ENCODE measurements at places on chromosomes 5 and 9.

DNA sequence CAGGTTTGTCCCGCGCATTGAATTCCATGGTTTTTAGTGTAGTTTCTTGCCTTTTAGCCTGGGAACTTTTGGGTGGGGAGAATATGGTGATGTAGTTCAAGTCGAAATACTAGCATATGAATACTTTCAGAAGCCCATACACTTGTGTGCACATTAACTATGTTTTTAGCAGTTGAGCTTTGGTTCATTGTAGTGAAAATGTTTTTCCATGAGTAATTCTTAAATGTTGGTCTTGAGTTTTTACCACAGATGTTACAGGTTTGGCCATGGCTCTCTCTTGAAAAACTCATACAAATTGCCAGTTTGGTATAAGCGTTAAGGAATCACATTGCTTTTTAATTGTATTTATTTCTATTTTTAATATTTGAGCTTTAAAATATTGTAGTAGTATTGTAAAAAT is 45.6 kb downstream of the TRIO start:
- no peak for DNase-seq

- no peak for DNase-seq
These were observed 81.7 kb upstream of the LMX1B start for GRCh38 chr9:126532019-126532462.

- DNase-seq: no peak
These were observed 140.1 kb upstream of the MOCS2 start for GRCh38 chr5:53249529-53250200.

DNA sequence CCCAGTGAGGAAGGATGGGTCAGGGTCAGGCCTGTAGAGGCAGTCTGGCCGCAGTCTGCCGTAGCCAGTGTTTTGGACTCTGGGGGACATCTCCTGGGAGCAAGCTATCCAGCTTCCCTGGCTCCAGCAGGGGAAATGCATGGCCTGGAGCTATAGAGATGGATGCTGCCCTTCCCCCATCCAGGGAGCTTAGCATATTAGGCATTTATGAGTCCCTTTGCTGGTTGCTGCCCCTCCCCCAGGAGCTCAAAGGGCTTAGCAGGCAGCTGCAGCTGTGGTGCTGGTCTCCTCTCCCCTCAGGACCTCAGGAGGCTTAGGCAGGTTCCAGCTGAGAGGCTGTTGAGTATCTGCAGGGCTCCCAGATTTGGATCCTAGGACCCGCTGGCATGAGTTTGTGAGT is 1158.7 kb downstream of the DTWD2 start:
- DNase-seq: no peak

DNA sequence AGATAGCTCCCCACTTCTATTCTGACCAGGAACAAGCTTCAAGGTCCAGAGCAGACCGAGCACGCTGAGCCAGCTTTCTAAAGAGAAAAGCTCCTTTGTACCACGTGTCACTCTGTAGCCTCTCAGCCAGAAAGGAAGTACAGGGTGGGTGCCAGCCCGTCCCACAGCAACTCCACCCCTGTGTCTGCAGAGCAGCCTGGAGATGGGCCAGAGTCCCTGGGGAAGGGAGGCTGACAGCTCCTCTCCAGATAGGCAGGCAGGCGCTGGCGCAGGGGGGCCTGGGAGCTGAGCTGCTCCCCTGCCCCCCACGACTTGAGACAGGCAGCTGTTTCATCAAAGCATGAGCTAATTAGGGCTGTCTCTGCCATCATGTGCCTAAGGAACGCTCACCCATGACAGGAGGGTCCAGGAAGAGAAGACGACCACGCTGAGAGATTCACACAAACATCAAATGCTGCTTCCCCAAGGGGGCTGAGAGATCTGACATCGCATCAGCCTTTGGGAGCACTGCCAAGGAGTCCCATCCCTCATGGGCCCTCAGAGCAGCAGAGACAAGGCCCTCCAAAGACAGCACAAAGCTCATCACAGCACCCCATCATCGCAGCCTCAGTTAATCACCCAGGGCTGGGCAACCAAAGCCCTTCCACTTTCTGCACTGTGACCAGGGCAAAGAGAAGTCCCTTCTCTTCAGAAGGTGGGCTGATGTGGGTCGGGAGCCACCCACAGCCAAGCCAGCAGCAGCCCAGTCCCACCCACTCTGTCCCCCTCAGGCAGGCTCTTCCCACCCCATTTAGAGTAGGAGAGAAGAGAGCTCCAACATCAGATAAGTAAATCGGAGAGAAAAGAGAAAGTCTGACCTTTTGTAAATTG is 78.5 kb upstream of the LRRTM2 start:
- DNase-seq: no peak

GRCh38 chr5:117945258-117945657 is 1043.1 kb downstream of the DTWD2 start:
- no peak for DNase-seq

DNA sequence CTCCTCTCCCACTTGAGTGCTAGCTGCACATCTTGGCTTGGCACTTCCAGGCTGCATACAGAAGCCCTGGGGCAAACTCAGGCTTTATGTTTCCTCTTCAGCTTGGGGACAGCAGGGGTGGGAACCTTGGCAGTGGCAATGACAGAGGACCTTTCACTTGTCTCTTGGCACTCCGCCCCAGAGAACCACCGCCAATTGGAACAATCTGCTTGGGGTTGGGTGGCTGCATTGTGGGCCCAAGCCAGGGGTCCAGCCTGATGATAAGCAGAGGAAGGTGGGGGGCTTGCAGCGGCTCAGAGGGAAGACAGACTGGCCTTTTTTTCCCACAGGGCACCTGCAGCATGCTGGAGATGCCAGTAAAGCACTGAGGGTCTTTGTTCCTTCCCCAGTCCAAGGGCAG is 179.0 kb upstream of the NMUR2 start:
- DNase-seq: no peak

- DNase-seq: no peak
These were observed 36.6 kb upstream of the ZNF366 start for GRCh38 chr5:72543811-72544210.

DNA sequence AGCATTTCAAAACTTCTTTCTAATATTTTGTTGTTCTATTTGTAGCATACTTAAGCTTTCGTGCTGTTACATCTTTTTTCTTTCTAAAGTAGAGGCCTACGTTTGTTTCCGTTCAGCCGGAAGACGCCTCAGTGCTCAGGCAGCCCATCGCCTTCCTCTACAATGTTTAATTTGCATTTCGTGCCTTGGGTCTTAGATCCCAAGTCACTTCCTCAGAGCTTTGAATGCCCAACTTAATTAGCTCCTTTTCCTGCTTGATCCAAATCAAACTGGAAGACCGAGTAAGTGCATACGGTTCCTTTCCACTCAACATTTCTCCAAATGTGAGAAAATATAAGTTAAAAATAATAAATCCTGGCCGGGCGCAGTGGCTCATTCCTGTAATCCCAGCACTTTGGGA is 43.2 kb downstream of the MRPL36 start:
- no peak for DNase-seq

GRCh38 chr9:33426843-33427293 is 20.5 kb downstream of the AQP3 start:
- no peak for DNase-seq

DNA sequence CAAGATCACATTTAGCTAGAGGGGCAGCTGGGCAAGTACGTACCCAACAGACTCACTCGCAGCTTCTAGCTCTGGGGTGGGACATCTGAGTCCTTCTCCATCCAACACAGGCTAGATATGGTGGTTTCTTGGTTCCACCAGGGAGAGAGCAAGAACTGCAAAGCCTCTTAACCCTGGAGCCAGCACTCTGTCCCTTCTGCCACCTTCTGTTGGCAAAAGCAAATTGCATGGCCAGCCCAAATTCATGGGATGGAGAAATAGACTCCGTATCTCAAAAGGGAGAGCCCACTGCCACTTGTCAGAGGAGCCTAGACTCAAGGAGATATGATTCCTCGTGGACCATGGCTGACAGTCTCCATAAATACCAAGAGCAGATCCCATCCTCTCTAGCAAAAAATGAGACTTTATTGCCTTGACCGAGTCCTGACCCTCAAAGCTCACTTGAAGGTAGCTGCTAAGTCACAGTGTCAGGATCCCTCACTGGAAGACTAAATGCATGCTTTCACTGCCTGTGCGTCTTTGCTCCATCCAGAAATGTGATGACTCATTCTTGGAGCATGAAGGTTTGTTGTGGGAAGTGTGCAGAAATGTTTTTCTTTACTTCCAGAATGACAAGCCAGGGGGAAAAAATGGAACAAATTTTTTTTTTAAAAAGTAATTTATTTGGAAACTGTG is 28.8 kb upstream of the ROR2 start:
- DNase-seq: no peak

- no peak for DNase-seq
These were observed 49.9 kb downstream of the SHB start for GRCh38 chr9:38018958-38019602.

Measured in activated T-helper 1 cell treated with anti-CD3 and anti-CD28 coated beads, Interleukin-12 subunit alpha, Interleukin-12 subunit beta, Interleukin-2, Interleukin-4 antibody, amounts not matched to agents 30 ng/mL and 10 ng/mL and 1 ng/mL, durations not matched to agents 14 hours and 24 hours and 36 hours (primary cell).